ENCODE measurements at places on chromosomes 4 and X.

GRCh38 chr4:38230121-38230801, 270.1 kb downstream of the PTTG2 start:
- DNase-seq, result no peak

DNA sequence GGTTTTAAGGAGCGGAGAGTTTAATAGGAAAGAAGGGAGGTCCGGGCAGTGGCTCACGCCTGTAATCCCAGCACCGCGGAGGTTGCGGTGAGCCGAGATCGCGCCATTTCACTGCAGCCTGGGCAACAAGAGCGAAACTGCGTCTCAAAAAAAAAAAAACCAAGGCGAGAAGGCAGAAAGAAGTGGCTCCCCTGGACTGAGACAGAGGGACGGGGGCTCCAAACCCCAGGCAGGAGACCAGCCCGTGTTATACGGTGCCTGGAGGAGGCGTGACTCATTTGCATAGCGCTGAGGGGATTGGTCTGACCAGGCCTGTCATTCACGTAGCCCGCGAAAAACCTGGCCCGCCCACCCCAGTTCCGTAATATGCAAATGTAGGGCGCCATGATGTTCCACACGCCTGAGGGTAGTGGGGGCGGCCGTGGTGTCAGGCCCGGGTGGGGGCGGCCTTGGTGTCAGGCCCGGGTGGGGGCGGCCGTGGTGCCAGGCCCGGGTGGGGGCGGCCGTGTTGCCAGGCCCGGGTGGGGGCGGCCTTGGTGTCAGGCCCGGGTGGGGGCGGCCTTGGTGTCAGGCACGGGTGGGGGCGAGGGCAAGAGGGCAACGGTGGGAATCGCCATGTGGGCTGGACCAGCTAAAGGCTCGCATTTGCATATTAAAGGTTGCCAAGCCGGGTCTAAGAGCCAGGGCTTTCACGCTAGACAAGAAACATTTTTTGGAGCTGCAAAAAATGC, 2.1 kb downstream of the PLCXD1 start:
- DNase-seq, result no peak

GRCh38 chr4:112732142-112732541, 95.2 kb downstream of the LARP7 start:
- no peak for DNase-seq

DNA sequence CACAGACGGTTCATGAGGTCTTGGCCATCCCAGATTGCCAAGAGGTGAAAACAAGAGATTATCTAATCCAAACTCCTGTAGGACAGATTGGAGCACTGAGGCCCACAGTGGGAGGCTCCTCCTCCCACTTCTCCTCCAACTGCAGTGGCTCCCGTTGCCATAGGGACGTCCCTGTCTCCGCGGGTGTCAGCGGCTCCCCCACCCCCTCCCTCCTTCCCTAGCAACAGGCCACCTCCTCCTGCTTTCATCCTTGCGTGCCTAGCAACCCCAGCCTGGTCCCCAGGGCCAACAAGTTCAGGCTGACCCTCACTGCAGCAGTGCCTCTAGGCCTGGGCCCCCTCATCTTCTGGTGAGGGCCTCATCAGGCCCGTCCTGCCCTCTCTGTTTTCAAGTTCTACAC, 6.8 kb upstream of the IQSEC2 start:
- no peak for DNase-seq
